ENCODE measurements at places on chromosomes 16 and 17.

GRCh38 chr16:48112600-48112999 is 43.2 kb downstream of the ABCC12 start:
- no peak for DNase-seq
- H3K27me3 ChIP-seq, result no peaks in the 10 kb centered on the region
- no peaks in the 10 kb centered on the region for H3K4me1 ChIP-seq
- no peak overlapping the region for H3K4me3 ChIP-seq
- no peaks in the 10 kb centered on the region for H3K36me3 ChIP-seq

DNA sequence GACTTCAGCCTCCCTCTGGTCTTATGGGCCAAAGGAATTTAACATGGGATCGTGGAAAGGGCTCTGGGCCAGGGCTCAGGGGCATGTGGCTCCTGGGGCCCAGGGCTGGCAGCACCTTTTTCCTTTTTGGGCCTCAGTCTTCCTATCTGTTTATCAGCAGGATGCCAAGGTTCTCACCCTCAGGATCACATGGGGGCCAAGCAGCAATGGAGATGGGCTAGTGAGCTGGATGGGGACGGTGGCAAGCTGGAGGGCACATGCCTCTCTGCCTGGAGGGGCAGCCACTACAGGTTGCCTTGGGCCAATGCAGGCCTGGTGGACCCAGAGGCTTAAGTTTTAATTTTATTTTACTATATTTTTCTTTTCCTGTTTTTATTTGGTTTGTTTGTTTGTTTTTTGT is 95.4 kb downstream of the CYLD start:
- H3K27me3 ChIP-seq, result peaks cover 17% of the 10 kb centered on the region
- DNase-seq, result no peak
- H3K4me3 ChIP-seq, result no peak overlapping the region
- no peaks in the 10 kb centered on the region for H3K36me3 ChIP-seq

GRCh38 chr16:80804526-80805383 is at the start of gene CDYL2:
Gene CDYL2 (minus strand): TSS chr16:80804598. CDS start chr16:80804173, 425 bp downstream.
- peak; percentile 61 for DNase-seq
- no peaks in the 10 kb centered on the region for H3K36me3 ChIP-seq
- H3K27ac ChIP-seq, result no peak within 1 kb of the TSS
- H3K4me3 ChIP-seq, result peak within 1 kb of the TSS; percentile 78

- H3K36me3 ChIP-seq, result no peaks in the 10 kb centered on the region
- no peak within 1 kb of the TSS for H3K27ac ChIP-seq
- peaks cover 5% of the 10 kb centered on the region for H3K4me1 ChIP-seq
- H3K4me3 ChIP-seq, result no peak within 1 kb of the TSS
- H3K27me3 ChIP-seq, result peaks cover 7% of the 10 kb centered on the region
These were observed at the start of gene CD300LF for GRCh38 chr17:74712756-74713155. Gene CD300LF (minus strand): TSS chr17:74712923. CDS start chr17:74712866, 57 bp downstream.

Data from transverse colon (tissue), 4 donors.